ENCODE measurements at places on chromosomes 12 and 14.

DNA sequence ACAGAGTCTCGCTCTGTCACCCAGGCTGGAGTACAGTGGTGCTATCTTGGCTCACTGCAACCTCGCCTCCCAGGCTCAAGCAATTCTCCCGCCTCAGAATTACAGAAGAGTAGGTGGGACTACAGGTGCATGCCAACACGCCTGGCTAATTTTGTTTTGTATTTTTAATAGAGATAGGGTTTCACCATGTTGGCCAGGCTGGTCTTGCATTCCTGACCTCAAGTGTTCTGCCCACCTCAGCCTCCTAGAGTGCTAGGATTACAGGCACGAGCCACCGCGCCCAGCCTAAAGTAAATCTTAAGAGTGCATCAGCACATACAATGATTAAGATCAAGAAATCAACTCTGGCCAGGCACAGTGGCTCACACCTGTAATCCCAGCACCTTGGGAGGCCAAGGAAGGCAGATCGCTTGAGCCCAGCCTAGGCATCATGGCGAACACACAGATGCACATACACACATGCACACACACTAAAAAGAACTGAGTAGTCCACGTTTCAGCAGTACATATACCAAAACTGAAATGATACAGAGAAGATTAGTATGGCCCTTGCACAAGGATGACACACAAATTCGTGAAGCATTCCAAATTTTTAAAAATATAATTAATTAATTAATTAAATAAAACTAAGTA, 65.0 kb downstream of the HECTD1 start:
- H3K4me1 ChIP-seq: no peaks in the 10 kb centered on the region
- no peaks in the 10 kb centered on the region for H3K27me3 ChIP-seq
- peaks cover 4% of the 10 kb centered on the region for H3K36me3 ChIP-seq
- no peak for DNase-seq

DNA sequence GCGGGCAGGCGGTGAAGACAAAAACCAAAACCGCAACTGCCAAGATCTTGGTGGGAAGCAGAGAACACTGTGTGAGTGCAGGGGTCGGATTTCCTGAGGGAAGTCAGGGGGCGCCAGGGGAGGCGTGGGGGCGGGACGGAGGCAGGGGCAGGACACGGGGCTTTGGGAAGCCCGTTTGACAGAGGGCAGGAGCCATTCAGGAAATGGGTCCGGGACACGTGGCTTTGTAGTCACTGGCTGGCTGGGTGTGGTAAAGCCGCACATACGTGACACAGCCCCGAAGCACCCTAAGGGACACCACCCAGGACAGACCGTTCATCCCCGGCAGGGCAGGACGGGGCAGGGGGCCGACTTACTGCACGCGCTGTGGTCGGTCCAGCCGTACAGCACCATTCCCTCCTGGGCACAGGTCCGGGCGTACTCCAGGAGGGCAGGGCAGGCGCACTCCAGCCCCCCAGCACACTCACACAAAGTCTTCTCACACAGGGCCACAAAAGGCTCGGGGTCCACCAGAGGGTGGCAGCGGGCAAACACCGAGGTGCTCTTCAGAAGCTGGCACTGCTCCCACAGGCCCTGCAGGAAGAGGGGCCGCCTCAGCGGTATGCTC, 49.4 kb downstream of the VWF start:
- H3K36me3 ChIP-seq: no peaks in the 10 kb centered on the region
- H3K27ac ChIP-seq: no peak overlapping the region
- H3K4me3 ChIP-seq: no peak overlapping the region
- DNase-seq: no peak
- H3K27me3 ChIP-seq: no peaks in the 10 kb centered on the region

- peak; percentile 83 for DNase-seq
- peak overlapping the region; percentile 55 for H3K27ac ChIP-seq
- H3K4me1 ChIP-seq: peaks cover 8% of the 10 kb centered on the region
- no peaks in the 10 kb centered on the region for H3K36me3 ChIP-seq
- H3K4me3 ChIP-seq: no peak overlapping the region
These were observed 31.7 kb downstream of the RTRAF start for GRCh38 chr14:52020866-52021717.

GRCh38 chr14:37515771-37516170, 79.3 kb downstream of the FOXA1 start:
- no peaks in the 10 kb centered on the region for H3K27me3 ChIP-seq
- H3K27ac ChIP-seq: no peak overlapping the region
- no peak overlapping the region for H3K4me3 ChIP-seq
- no peaks in the 10 kb centered on the region for H3K36me3 ChIP-seq

DNA sequence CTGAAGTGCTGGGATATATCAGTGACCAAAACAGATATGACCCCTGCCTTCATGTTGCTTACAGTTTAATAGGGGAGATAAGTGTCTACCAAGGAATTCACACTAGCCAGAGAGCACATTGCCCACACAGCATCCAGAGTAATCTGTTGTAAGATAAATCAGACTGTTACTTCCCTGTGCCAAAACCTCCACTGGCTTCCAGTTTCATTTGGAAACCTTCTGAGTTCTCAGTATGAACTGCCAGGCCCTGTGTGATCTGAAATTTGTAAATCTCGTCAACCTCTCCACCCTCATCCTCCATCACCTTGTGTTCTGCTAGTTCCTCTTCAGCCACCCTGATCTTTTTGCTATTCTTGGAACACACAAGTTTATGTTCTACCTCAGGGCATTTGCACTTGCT, 154.7 kb downstream of the ETV6 start:
- no peak for DNase-seq
- no peak overlapping the region for H3K4me3 ChIP-seq
- H3K36me3 ChIP-seq: no peaks in the 10 kb centered on the region

- no peak overlapping the region for H3K27ac ChIP-seq
- H3K27me3 ChIP-seq: peaks cover 6% of the 10 kb centered on the region
- no peaks in the 10 kb centered on the region for H3K36me3 ChIP-seq
- H3K4me3 ChIP-seq: no peak overlapping the region
These were observed 5.5 kb downstream of the ASIC1 start for GRCh38 chr12:50062728-50063460.

GRCh38 chr12:122133192-122133950, 40.6 kb downstream of the IL31 start:
- H3K27ac ChIP-seq: no peak overlapping the region
- H3K4me1 ChIP-seq: no peaks in the 10 kb centered on the region
- DNase-seq: peak; percentile 35
- no peak overlapping the region for H3K4me3 ChIP-seq

GRCh38 chr14:75542588-75543091, 20.4 kb downstream of the BATF start:
- no peak overlapping the region for H3K27ac ChIP-seq
- H3K4me1 ChIP-seq: no peaks in the 10 kb centered on the region
- DNase-seq: peak; percentile 23
- H3K36me3 ChIP-seq: no peaks in the 10 kb centered on the region

- no peak overlapping the region for H3K4me3 ChIP-seq
- H3K4me1 ChIP-seq: peaks cover 5% of the 10 kb centered on the region
- H3K27me3 ChIP-seq: no peaks in the 10 kb centered on the region
- H3K36me3 ChIP-seq: no peaks in the 10 kb centered on the region
- no peak for DNase-seq
These were observed 173.6 kb upstream of the EEA1 start for GRCh38 chr12:93102744-93103143.

GRCh38 chr14:35287431-35288013, 4.7 kb upstream of the PSMA6 start:
- no peaks in the 10 kb centered on the region for H3K36me3 ChIP-seq
- H3K27ac ChIP-seq: no peak overlapping the region
- no peak overlapping the region for H3K4me3 ChIP-seq
- no peaks in the 10 kb centered on the region for H3K27me3 ChIP-seq

- no peaks in the 10 kb centered on the region for H3K4me1 ChIP-seq
- H3K4me3 ChIP-seq: no peak overlapping the region
- no peaks in the 10 kb centered on the region for H3K27me3 ChIP-seq
- no peak for DNase-seq
- no peak overlapping the region for H3K27ac ChIP-seq
- H3K36me3 ChIP-seq: no peaks in the 10 kb centered on the region
These were observed 74.3 kb downstream of the LMO3 start for GRCh38 chr12:16531621-16532020.
